ENCODE measurements at places on chromosomes 13 and 19.
A peak's percentile ranks its signal among the peaks of the same experiment; 100 is the strongest.

- DNase-seq, result no peak
These were observed 49.5 kb downstream of the ZNF729 start for GRCh38 chr19:22335716-22336115.

GRCh38 chr19:3683405-3684053, 16.7 kb downstream of the PIP5K1C start:
- DNase-seq, result peak; percentile 86

DNA sequence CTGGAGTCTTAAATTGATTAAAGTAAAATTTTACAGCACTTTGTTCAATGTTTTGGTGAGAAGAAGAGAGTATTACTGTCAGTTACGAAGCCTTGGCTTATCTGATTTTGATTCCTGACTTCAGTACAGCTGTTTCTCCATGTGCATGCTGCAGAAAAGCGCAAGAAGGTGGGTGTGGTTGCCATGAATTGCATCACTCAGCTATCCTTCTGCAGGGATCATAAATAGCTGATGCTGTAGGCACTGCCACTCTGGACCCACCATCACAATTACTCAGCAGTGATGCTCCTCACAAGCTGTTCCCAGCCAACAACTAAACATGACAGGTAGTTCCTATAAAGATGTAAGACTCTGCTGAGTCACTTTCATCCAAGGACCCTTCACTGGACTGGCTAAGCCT, 321.2 kb downstream of the IRS2 start:
- no peak for DNase-seq

DNA sequence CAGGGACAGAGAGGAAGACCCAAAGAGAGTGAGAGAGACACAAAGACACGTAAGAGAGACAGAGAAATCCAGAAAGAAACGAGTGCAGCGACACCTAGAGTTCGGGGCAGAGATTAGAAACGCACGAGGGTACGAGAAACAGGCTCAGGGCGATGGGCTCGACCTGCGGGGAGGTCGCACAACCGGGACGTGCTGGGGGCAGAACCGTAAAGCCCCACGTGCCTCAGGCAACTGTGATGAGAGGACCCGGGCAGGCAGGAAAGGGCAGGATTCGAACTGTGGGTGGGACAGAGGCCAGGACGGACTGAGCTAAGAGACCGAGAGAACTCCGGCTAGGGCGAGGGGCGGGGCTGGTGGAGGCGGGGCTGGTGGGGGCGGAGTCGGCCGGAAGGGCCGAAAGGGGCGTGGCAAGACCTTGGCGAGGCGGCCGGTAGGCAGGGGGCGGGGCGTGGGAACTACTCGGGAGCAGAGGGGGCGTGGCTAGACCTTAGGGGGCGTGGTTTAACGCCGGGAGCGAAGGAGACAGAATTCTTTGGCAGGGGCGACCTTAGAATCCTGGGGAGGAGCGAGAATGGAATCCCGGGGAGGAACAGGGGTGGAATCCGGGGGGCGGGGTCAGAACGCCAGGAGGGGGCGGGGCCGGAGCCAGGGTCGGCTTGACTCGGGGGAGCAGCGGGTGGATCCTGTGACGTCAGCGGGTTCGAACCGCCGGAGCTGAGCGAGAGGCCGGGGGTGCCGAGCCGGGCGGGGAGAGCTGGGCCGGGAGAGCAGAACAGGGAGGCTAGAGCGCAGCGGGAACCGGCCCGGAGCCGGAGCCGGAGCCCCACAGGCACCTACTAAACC, at the start of gene NECTIN2:
Gene NECTIN2, plus strand, starts transcription at position 686 of the 843 bp plus-strand sequence. CDS start 229 bp downstream, outside the sequence.
- DNase-seq, result peak; percentile 100

DNA sequence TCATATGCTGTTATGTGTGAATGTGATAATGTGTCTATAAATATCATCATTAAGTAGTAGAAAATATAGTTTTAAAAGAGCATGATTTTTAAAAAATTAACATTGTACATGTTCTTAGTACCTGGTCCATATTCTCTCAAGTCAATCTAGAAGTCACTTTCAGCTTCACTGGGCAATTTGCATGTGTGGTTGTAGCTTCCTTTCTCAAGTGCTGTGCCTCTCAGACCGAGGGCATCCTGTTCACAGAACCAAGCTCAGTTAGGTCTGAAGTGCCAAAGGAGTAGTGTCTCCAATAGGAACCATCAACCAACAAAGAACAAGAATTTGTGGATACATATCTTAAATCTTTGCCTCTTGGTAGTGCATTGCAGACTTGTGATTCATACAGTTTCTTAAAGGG, 541.8 kb upstream of the SLC10A2 start:
- no peak for DNase-seq

DNA sequence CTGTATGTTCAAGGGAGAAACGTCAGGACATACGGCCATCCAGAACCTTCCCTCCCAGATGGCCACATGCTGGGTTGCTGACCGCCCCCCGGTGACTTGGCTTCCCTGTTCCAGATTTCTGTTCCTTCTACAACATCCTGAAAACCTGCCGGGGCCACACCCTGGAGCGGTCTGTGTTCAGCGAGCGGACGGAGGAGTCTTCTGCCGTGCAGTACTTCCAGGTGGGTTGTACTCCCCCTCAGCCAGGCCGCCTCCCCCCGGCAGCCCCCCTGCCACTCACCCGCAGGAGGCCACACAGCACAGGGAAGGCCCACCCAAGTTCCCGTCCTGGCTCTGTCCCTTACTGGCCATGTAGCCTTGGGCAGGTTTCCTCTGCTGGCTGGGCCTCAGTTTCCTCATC, 20.5 kb downstream of the YIPF2 start:
- DNase-seq, result no peak

- DNase-seq, result peak; percentile 83
These were observed 429.8 kb downstream of the FOXO1 start for GRCh38 chr13:40236566-40237168.

DNA sequence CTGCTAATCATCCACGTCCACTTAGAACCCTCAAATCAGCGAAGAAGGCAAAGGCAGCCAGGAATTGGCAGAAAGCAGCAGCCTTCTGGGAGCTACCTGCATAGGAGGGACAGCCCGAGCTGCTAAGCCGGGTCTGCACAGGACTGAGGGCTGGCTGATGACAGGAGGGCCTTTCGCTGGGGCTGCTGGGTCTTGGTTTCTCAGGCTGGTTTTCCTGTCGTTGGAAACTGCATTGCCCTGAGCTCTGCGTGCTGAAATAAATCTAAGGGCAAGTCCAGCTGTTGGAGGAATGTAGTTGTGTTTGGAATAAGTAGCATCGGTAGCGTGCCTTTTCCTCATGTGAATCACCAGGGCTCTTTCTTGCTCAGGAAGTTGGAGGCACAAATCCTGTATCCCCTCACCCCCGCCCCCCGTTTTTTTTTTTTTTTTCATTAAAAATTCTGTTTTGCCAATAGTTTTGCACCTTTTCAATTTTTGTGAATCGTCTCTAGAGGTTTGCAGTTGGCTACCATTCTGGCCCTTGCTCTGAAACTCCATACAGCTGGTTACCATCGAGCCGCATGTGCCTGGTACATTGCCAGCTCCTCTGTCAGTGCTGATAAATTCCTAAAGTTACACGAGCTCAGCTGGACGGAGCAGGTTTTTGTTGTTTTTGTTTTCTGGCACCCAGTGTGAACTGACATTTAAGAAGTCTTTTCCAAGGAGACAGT, 193.9 kb upstream of the RNF113B start:
- DNase-seq, result no peak

DNA sequence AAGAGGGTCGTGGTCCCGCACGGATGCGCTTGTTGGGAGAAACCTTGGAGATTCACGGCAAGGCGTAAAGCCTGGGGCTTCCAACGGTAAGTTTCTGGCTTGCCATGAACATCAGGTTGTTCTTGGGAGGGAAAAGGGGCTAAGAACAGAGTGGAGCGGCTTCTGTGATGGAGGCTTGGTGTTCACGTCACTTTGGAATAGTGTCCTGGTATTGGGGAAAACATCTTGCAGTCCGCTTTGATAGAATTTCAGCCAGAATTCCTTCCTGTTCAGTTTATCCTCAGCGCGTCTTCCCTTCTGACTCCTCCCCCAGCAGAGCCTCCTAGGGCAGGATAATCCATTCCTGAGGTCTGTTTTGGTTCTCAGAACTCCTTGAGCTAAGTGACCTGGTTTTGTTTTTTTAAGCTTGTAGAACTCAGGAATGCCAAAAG, 2.0 kb downstream of the KCTD15 start:
- DNase-seq, result no peak

DNA sequence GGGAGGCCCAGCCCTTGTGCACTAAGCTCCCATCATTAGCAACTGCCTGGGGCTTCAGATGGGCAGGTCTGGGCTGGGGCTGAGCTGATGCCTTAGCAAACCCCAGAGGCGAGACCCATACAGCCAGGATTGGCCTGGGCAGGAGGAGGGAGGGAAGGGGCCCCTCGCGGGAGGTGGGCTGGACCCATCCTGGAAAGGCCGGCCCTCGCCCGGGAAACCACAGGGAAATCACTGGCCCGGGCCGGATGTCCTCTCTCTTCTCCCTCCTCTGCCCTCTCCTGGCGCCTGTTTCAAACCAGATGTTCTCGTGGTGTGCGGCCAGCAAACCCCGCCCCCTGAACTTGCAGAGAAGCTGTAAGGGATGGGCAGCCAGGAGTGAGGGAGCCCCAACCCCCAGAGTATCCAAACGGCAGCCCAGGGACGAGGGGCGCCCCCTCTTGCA, 43.1 kb downstream of the TMEM255B start:
- peak; percentile 87 for DNase-seq

- no peak for DNase-seq
These were observed 2.6 kb downstream of the UNC13A start for GRCh38 chr19:17685451-17686022.

GRCh38 chr13:49607761-49608160, 20.5 kb upstream of the ARL11 start:
- DNase-seq, result no peak

- DNase-seq, result no peak
These were observed 52.5 kb downstream of the MTUS2 start for GRCh38 chr13:28872427-28873176.

DNA sequence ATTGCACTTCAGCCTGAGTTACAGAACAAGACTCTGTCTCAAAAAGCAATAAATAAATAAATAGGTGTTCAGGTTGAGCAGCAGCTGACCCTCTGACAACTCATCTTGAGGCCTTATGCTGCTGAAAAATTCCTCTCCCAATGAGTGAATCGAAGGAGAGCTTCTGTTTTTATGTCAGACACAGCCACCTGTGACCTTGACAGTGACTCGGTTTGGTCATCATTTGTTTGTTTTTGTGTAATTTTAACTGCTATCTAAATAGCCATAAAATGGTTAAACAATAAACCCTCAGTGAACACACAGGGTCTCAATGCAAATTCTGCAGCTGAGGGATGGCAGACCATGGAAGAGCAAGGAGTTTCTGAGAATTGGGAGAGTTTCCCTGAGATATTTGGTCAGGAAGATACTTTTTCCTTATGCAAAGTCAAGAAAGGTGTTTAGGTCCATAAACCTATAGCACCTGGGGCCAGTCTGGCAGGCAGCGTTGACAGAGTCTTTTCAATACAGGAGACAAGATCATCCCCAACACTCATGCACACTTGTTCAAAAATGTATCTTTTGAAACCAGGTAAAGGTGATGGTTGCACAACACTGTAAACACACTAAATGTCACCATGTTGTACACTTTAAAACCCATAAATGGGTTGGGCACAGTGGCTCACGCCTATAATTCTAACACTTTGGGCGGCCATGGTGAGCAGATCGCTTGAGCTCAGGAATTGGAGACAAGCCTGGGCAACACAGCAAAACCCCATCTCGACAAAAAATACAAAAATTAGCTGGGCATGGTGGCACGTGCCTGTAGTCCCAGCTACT, 16.6 kb upstream of the SLC25A30 start:
- no peak for DNase-seq

DNA sequence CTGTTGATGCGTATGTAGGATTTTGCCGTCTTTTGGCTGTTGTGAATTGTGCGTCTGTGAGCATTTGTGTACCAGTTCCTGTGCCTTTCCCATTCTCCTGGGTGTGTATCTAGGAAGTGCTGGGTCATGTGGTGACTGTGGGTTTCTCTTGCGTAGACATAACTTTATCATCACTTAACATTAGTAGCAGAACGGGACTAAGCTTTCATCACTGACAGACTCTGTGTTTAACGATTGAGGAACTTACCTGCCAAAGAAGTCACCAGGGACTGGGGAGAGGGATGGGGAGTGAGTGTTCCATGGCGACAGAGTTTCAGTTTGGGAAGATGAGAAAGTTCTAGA, 15.0 kb downstream of the FZR1 start:
- no peak for DNase-seq

- no peak for DNase-seq
These were observed 12.7 kb downstream of the EGLN2 start for GRCh38 chr19:40811478-40812341.

GRCh38 chr13:29754473-29754806, 96.0 kb downstream of the UBL3 start:
- DNase-seq, result no peak

DNA sequence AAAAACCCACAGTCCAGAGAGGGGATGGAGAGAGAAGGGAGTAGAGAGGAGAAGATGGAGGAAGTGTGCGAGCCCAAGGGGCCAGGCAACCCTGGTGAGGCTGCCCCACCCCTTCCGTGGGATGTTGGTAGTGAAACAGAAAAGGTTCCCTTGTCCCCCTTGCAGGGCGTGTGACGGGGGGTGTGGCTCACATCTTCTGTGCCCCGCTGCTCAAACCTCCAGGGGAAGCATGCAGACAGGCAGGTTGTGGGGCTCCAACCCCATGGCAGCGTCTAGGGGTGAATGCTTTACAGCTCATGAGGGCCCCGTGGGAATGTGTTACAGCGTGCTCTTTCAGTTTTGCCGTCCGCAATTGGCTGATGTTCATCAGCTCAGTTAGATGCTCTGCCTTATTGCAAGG, 14.7 kb upstream of the EVI5L start:
- no peak for DNase-seq

DNA sequence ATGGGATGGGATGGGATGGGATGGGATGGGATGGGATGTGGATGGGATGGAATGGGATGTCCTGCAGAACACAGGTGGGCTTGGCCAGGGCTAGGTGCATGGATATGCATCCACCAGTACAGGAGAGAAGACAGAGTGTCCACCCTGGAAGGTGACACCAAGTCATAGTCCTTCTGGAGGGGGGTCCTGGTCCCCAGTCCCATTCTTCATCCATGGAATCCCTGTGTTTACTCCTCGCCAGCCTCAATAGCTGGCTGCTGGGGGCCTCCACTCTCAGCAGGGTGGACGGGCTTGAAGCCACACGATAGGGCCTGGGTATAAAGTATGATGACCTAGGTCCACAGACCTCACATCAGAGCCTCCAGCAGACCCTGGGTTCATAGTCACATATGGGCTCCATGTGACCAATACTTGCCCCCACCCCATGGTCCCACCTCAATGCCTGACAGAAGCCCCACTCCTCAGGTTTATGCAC, 40.1 kb downstream of the RFX2 start:
- DNase-seq, result peak; percentile 42

- DNase-seq, result no peak
These were observed 485.4 kb downstream of the RFC3 start for GRCh38 chr13:34303346-34303745.
